DMS79 (cell line): ENCODE measurements at places on chromosomes 6 and 20.

DNA sequence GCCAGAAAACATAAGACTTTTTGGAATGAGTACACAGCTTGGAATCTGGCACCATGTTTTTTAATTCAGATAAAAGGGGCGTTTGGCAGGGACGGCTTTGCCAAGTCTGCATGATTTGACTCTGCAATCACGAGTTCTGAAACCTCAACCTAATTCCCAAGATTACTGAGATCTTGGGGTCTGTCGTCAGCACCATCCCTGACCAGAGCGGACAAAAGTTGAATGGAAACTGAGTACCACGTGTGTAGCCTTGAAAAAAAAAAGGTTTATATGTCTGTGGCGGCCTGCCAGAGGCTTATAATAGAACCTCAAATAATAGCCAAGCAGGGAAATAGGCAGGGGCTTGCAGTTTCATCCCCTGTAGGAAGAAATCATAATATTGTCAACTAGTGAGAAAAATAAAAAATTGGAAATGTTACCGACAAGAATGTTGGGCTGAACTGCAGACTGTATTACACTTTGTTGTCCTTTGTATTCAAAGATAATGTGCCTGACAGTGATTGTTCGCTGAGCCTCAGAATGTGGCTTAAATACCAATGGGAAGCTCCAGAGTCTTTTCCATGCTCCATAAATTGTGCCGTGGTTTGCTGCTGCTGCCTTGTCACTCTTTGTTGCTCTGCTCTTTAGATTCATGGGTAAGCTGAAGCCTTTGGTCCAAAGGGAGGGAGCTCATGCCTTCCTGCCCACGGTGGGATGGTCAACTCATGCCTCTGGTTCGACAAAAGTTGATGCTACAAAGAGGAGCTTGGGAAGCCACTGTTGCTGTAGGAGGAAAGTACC lies 118.8 kb upstream of the ARID1B start:
- no peak for DNase-seq

GRCh38 chr6:89941763-89942497 lies 47.7 kb downstream of the GJA10 start:
- no peak for DNase-seq

- DNase-seq: no peak
These were observed 44.4 kb upstream of the PMEPA1 start for GRCh38 chr20:57754190-57754589.

- no peak for DNase-seq
These were observed 265.4 kb upstream of the CDH4 start for GRCh38 chr20:60986506-60987156.

GRCh38 chr6:139369568-139370282 lies 4.7 kb downstream of the CITED2 start:
- no peak for DNase-seq

DNA sequence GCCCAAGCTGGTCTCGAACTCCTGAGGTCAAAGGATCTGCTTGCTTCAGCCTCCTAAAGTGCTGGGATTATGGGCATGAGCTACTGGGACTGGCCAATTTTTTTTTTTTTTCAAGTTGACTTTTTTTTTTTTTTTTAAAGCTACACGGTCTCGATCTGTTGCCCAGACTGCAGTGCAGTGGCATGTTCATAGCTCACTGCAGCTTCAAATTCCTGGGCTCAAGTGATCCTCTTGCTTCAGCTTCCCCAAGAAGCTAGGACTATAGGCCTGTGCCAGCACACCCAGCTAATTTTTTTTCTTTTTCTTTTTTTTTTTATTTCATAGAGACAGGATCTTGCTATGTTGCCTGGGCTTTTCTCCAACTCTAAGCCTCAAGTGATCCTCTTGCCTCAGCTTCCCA lies 59.5 kb downstream of the NCOA3 start:
- no peak for DNase-seq

DNA sequence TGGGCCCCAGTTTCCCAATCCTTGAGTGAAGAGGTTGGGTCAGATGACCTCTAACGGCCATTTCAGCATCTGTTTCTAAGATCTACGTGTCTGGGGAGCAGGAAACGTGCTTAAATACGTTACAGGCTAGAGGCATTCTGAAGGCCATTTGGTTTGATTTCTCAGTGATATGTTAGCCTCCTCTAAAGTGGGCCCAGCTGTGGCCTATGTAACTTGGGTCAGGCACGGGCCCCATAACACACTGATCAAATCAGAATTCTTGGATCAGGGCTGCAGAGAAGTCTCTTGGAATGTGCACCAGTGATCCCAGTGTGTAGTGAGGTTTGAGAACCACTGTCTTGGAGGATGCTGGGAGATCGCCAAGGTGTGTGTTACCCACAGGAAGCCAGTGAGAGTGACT lies 36.1 kb upstream of the TGM3 start:
- no peak for DNase-seq
